IPS DF 6.9 (cell line): ENCODE measurements at places on chromosomes 2 and 18.

DNA sequence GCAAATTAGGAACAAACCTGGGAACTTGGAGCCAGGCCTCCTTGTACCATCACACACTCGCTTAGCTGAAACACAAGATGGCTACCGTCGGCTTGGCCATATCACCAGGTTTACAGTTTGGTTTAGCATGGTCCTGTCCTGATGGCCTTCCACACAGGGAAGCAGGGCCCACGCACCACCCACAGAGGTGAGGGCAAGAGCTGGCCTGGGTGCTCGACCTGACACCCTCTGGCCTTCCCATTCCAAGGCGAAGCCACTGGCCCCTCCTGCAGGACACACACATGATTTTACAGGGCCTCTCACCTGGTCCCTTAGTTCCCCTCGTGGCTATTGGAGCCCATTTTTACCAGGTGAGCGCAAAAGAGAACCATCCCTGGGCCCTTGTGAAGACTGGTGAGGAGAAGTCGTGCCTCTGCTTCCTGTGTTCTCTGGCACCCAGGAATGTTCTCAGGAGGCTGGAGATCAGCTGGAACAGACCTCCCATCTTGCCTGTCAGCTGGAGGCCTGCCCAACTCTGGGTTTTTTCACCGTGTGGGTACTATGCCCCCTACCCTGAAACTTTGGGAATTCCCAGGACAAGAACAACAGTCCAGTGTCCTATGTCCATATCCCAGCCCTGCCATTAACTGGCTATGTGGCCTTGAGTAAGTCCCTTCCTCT lies 53.0 kb upstream of the FOSL2 start:
- H3K27me3 ChIP-seq = no peaks in the 10 kb centered on the region
- H3K36me3 ChIP-seq = no peaks in the 10 kb centered on the region
- no peaks in the 10 kb centered on the region for H3K4me1 ChIP-seq
- no peak overlapping the region for H3K27ac ChIP-seq
- H3K4me3 ChIP-seq = no peak overlapping the region

GRCh38 chr18:72674710-72675109 lies 130.6 kb upstream of the CBLN2 start:
- no peak overlapping the region for H3K4me3 ChIP-seq
- no peaks in the 10 kb centered on the region for H3K4me1 ChIP-seq
- H3K36me3 ChIP-seq = no peaks in the 10 kb centered on the region
- no peaks in the 10 kb centered on the region for H3K27me3 ChIP-seq

- 0 out of 2 replicates have a peak, but pooled peaks cover 1% of the 10 kb centered on the region for H3K4me1 ChIP-seq
- no peak overlapping the region for H3K4me3 ChIP-seq
- no peaks in the 10 kb centered on the region for H3K36me3 ChIP-seq
- no peak overlapping the region for H3K27ac ChIP-seq
- no peaks in the 10 kb centered on the region for H3K27me3 ChIP-seq
These were observed 53.1 kb downstream of the CYRIA start for GRCh38 chr2:16612490-16612889.

GRCh38 chr18:76167410-76167809 lies 327.6 kb downstream of the ZNF516 start:
- H3K27ac ChIP-seq = no peak overlapping the region
- no peak for DNase-seq
- H3K4me3 ChIP-seq = no peak overlapping the region
- H3K4me1 ChIP-seq = no peaks in the 10 kb centered on the region
- no peaks in the 10 kb centered on the region for H3K36me3 ChIP-seq

DNA sequence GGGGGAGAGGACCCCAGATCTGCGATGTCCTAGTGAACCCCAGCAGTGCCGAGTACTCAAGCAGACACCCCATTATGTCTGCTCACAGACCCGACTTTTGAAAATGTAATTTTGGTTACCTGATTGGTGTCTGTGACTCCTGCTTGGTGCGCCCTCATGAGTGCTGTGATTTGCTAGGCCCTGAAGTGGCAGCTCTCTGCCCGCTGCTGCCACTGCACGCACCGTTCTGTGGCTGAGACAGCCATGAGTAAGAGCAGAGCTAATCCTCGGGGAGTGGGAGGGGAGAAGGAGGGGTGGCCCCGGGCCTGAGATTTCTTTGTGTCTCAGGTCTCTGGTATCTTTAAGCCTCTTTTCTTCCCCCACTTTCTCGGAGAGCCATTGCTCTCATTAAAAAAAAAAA lies 18.2 kb downstream of the FHOD3 start:
- no peaks in the 10 kb centered on the region for H3K4me1 ChIP-seq
- no peak overlapping the region for H3K4me3 ChIP-seq

DNA sequence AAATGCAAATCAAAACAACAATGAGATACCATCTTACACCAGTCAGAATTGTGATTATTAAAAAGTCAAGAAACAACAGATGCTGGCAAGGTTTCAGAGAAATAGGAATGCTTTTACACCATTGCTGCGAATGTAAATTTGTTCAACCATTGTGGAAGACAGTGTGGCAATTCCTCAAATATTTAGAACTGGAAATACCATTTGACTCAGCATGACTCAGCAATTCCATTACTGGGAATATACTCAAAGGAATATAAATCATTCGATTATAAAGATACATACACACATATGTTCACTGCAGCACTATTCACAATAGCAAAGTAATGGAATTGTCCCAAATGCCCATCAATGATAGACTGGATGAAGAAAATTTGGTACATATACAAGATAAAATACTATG lies 516.7 kb downstream of the ERBB4 start:
- H3K27ac ChIP-seq = no peak overlapping the region
- no peaks in the 10 kb centered on the region for H3K36me3 ChIP-seq
- no peaks in the 10 kb centered on the region for H3K4me1 ChIP-seq

DNA sequence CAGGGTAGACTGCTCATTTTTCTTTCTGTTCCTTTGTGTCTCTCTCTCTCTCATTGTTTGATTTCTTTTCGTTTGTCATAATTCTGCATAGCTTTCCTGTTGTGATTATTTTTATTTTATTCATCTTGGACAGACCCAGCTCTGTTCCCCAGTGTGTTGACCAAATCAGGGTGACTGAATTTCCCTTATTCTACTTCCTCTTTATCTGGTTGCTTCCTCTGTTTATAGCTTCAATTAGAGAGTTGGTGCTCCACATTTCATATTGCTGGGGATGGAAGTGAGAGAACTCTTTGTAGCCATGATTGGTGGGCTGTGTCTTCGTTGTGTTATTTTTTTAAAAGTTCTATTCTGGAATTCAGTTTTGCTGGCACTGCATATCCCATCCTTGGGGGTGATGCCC lies 19.1 kb downstream of the PROKR1 start:
- H3K27ac ChIP-seq = no peak overlapping the region
- no peaks in the 10 kb centered on the region for H3K27me3 ChIP-seq
- no peak for DNase-seq
- no peaks in the 10 kb centered on the region for H3K4me1 ChIP-seq
- H3K36me3 ChIP-seq = no peaks in the 10 kb centered on the region
- no peak overlapping the region for H3K4me3 ChIP-seq

GRCh38 chr2:3059141-3059925 lies 318.3 kb downstream of the EIPR1 start:
- no peaks in the 10 kb centered on the region; the same call in 1 of the 2 replicates for H3K4me1 ChIP-seq
- H3K27me3 ChIP-seq = no peaks in the 10 kb centered on the region
- no peak for DNase-seq
- H3K27ac ChIP-seq = no peak overlapping the region
- H3K4me3 ChIP-seq = no peak overlapping the region

DNA sequence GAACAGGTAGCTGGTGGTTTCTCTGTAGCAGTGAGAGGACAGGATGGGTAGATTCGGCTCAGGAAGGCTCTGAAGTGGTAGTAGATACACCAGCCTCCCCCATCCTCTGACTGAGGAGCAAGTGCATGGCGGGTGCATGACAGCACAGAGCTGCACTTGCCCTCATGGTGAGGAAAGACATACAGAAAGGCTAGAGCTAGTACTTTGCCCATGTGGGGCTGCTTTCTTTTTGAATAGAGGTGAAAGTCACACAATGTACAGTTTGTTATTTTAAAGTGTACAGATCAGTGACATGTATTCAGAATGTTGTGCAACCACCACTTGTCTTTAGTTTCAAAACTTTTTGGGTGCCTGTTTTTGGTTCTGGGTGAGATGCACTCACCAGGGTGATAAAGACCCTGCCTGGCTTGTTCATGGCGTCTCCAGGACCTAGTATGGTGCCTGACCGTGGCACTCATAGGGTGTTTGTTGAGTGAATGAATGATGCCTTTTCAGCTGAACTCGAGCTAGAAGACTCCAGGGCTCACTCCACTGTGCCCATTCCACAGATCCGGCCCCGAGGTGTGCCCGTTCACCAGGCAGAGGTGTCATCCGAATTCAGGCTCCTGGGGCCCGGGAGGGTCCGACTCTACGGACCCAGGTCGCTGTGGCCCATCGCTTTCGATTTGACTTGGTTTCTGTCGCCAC lies 421 bp upstream of the VAMP5 start:
- H3K27ac ChIP-seq = no peak overlapping the region
- no peaks in the 10 kb centered on the region; the same call in 1 of the 2 replicates for H3K36me3 ChIP-seq
- DNase-seq = no peak
- peaks cover 9% of the 10 kb centered on the region; the same call in 1 of the 2 replicates for H3K27me3 ChIP-seq
- peak overlapping the region; percentile 28; the same call in 1 of the 2 replicates for H3K4me3 ChIP-seq

- H3K36me3 ChIP-seq = peaks cover 5% of the 10 kb centered on the region; the same call in 1 of the 2 replicates
- H3K4me1 ChIP-seq = no peaks in the 10 kb centered on the region; the same call in 1 of the 2 replicates
- H3K27ac ChIP-seq = no peak within 1 kb of the TSS
These were observed at the start of gene PMAIP1 for GRCh38 chr18:59899298-59900221. TSS of gene PMAIP1 (plus strand) at chr18:59899996. CDS start at chr18:59900178, 182 bp downstream.

DNA sequence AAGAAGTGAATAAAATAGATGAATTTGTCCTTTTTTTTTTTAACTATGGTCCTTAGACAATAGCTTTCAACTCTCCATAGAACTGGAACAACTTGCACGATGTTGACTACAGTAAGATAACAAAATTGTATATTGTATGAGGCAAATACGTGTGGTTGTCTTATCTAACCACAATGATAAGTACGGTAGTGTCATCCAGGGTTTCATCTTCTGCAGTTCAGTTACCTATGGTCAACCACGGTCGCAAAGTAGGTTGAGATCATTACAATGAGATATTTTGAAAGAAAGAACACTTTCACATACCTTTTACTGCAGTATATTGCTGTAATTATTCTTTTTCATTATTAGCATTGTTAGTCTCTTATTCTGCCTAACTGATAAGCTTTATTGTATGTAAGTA lies 295.2 kb downstream of the PARD3B start:
- no peaks in the 10 kb centered on the region for H3K36me3 ChIP-seq
- H3K4me3 ChIP-seq = no peak overlapping the region
- H3K27ac ChIP-seq = no peak overlapping the region
- no peak for DNase-seq

DNA sequence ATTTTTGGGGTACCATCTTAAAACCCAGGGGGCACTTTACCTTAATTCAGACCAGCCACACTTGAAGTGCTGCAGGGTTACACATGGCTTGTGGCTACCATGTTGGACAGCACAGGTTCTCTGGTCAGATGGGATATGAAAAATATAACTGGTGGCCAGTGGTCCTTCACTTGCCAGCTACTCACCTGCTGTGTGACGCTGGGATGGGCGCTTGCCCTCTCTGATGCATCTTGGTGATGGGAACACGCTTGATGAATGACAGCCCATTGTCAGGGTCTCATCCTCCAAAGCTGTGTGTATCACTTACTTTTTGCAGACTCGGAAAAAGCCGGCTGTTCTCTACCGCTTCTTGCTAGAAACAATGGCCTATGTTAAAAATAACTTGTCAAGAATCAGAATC lies 22.5 kb downstream of the HJURP start:
- H3K4me3 ChIP-seq = no peak overlapping the region
- no peaks in the 10 kb centered on the region for H3K4me1 ChIP-seq
- no peak overlapping the region for H3K27ac ChIP-seq
- H3K27me3 ChIP-seq = no peaks in the 10 kb centered on the region

GRCh38 chr2:62686012-62686685 lies 19.4 kb upstream of the EHBP1 start:
- no peak overlapping the region for H3K4me3 ChIP-seq
- DNase-seq = no peak
- no peaks in the 10 kb centered on the region for H3K27me3 ChIP-seq
- H3K36me3 ChIP-seq = no peaks in the 10 kb centered on the region
- H3K27ac ChIP-seq = no peak overlapping the region

- H3K27ac ChIP-seq = no peak overlapping the region
- DNase-seq = no peak
- no peaks in the 10 kb centered on the region for H3K36me3 ChIP-seq
- H3K27me3 ChIP-seq = no peaks in the 10 kb centered on the region
- no peak overlapping the region for H3K4me3 ChIP-seq
These were observed 737.4 kb upstream of the SALL3 start for GRCh38 chr18:78242254-78242643.

GRCh38 chr2:71250935-71251334 lies 24.0 kb upstream of the PAIP2B start:
- no peaks in the 10 kb centered on the region for H3K36me3 ChIP-seq
- H3K27me3 ChIP-seq = no peaks in the 10 kb centered on the region
- H3K4me3 ChIP-seq = no peak overlapping the region
- no peak overlapping the region for H3K27ac ChIP-seq
- no peaks in the 10 kb centered on the region for H3K4me1 ChIP-seq
